LNCaP clone FGC (cell line): ENCODE measurements at places on chromosomes 5 and 9.

GRCh38 chr5:65647941-65648340 is 23.1 kb downstream of the SHLD3 start:
- DNase-seq: no peak

GRCh38 chr9:128457207-128457606 is 1.4 kb downstream of the ODF2 start:
- DNase-seq: no peak

DNA sequence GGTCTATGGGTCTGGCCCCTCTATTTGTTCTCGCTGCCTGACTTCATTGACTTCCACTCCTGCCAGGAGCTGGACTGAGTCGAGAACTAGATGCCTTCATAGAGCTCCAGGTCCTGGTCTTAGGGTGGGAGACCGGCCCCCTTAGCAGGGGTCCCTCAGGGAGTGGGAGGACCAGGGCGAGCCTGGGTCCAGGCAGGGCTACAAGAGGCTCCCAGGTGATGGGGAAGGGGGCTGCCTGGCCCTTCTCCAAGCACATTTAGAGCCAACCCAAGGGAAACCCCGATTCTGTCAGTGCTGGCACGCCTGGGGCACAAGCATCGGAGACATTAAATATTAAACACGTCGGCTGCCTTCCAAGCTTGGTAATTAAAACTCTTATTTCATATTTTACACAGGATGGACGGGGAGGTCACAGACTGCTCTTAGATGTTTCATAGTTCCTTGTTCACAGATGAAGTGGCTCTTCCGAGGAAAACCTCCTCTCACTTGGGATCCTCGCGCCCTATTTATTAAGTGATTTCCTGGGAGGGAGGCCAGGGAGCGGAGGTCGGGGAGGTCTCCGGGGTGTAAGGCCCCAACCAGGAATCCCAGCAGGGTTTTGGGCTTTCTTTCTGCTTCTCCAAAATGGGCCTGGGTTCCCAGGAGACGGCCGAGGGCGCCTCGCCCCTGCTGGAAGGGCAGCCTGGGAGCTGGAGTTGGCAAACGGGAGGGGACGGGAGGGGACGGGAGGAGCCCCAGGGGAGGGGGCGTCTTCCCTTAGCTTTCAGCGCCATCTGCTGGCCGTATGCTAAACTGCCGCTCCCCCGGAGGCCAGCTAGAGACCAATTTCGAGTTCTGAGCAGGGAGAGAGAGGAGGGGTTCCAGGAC is 23.4 kb upstream of the ZBTB43 start:
- DNase-seq: peak; percentile 56

- DNase-seq: no peak
Measured at GRCh38 chr5:125226825-125227224, 480.4 kb upstream of the ZNF608 start.

DNA sequence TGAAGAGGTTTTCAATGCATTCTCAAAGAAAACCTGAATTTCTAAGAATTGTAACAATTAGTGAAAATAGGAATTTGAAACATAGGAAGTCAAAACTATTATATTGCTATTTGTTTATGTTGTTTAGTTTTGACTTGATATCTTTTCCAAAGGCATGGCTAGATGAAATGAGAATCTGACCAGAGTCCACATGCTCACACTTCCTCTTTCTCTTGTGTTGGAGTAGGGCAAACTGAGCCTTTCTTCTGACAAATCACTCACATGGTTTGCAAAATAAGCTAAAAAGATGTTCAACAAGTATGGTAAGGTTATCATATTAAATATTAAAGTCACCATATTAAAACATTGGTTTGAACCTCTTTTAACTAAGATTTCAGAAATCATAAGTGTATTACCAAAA is 512.6 kb downstream of the ISL1 start:
- DNase-seq: no peak

- DNase-seq: no peak
Measured at GRCh38 chr5:130965360-130965759, 199.7 kb downstream of the HINT1 start.

- no peak for DNase-seq
Measured at GRCh38 chr5:89267788-89268187, 384.8 kb upstream of the MEF2C start.

- DNase-seq: no peak
Measured at GRCh38 chr5:133415506-133415905, 196.8 kb downstream of the FSTL4 start.

- DNase-seq: no peak
Measured at GRCh38 chr5:98514215-98514614, 259.2 kb upstream of the RGMB start.

GRCh38 chr5:14028938-14029584 is 84.6 kb upstream of the DNAH5 start:
- no peak for DNase-seq

DNA sequence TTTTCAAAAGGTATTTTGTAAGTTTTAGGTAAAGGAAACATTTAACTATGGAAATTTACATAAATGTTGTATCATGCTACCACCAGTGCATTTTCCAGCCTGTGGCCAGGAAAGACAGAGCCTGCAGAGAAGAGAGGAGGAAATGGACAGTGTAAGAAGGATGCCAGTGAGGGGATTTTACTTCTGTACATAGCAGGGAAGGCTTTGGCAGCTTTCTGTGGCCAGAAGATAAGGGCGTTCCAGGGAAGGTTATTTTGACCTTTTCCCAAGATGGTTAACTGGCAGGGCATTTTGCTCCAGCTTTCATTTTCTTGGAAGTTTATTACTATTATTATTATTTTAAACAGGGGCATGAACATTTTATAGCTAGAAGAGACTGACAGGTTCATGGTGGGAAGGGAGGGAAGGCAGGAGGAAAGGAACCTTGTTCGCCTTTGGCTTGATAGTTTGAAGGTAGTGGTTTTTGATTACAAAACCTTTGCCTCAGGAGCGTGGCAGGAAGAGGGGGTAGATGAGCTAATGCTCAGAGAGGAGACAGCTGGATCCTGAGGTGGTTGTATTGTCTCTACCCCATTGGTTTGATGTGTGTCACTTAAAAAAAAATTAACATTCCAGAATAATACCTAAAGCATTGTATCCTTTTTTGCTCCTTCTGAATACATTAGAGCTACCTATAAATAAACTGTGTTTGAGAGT is 4.1 kb downstream of the ISOC1 start:
- no peak for DNase-seq

DNA sequence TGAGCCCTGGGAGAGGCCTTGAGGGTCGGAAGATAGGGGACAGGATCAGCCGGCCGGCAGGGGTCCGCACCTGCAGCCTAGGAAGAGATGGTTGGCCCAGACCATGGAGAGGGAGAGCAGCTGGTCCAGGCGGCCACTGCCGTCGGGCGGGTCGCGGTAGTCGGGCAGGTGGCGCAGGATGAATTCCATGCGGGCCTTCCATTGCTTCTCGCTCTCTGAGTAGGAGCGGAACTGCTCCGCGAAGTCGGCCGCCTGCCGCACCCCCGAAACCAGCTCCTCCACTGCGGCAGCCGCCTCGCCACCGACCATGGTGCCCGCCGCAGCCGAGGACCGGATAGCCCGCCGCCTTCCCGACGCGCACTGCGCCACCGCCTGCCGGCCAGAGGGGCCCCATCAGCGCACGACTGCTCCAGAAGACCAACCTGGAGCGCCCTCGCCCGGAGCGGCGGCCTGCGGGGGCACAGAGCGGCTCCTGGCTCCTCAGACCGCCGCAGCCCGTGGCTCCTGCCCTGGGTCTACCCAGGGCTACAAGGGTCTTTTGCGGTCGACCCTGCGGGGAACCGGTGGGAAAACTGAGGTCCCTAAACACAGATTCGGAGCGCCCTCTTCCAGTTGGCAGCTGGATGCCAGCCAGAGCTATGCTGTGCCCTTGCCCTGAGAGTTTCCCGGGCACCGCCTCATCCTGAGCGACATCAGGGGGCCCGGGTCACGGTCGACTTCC is at the start of gene CDKN2AIPNL:
Gene CDKN2AIPNL (minus strand): TSS at position 336 of the 721 bp plus-strand sequence. CDS start 27 bp downstream, at position 309.
- peak; percentile 46 for DNase-seq

- no peak for DNase-seq
Measured at GRCh38 chr9:130138171-130138653, 34.0 kb upstream of the NCS1 start.

DNA sequence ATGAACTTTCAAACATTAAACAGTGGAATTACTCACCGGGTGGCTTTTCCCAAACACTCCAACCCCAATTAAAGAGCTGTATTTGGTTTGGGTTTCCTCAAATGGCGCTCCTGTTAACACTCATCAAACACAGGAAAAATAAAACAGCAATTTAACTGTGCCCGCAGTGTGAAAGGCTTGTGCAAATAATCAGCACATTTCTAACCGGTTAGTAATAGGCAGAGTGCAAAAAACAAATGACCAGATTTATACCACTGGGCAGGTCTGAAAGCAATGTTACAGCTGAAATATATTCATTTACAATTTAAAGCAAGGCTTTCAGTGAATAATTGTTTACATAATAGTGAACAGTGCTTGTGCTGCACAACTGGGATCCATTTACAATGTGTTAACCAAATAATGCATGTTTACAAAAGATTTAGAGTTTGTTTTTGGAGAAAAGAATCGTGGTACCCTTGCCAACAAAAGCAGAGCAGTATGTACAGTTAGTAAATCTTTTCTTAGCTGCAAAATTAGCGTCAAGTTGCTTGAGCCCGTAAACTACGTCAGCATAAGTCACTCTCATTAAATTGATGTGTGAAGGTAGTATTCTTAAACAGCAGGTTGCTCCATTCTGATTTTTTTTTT is 662.9 kb upstream of the ZNF608 start:
- DNase-seq: peak; percentile 72

DNA sequence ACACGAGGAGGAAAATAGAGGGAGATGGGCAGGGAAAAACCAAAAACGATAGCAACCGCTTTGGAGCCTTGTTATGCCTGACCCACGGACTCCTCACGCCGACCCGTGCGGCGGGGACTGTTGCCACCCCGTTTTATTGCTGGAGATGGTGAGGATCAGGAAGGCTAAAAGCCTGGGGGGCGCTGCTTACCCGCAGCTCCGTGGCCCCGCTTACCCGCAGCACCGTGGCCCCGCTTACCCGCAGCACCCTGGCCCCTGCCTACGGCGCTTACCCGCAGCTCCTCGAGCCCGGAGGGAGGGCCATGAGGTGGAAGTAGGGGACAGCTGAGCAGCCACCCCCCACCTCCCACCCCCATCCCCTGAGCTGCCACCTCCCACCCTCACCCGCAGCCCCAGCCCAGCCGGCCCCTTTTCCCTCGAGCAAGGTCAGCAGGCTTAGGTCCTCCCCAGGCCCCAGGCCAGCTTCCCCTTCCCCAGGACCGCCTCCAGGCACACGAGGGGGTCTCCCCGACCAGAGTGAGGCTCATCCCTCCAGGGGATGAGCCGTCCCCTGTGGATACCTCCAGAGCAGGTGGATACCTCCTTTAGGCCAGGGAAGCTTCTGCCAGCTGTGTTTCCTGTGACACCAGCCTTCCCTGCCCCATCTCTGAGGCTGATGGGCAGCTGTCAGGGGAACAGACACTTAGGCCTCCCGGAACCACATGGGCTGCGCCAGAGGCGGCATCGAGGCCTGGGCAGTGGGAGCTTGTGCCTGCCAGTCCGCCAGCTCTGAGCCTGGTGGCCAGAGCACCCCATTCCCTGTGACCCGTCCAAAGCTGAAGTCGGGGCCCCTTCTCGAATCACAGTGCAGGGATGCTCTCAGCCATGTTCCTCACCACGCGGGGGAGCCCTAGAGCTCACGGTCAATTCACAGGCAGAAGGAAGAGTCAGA is 92.3 kb downstream of the LMX1B start:
- no peak for DNase-seq

DNA sequence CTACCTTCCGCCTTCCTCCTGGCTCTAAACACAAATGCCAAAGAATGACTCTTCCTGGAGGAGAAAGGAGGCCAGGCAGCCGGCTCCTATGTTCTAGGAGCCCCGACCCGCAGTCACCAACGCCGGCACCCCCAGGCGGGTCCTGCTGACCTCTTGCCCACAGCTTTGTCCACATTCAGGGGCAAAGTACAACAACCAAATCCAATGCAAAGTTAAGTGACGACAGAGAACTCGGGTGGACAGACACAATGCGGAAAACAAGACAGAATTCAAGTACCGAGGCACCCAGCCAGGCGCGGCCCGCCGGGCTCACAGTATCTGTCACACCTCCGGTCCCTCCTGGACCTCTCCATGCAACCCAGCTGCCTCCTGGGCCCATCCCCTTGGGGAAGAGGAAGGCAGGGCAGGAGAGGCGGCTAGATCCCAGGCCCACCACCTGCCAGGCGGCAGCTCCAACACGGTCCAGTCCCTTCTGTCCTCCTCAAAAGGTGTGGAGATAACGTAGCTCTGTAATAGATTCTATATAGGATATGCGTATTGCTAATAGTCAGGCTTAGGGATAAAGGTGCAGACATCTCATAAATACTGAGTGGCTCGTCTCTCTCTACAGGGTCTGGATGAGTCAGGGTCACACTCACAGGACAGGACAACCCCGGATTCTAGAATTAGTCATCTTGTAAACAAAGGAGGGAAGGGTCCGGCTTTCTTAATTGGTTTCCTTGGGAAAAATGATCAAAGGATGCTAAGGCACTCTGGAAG is 46.9 kb upstream of the UBAC1 start:
- DNase-seq: no peak

GRCh38 chr5:79794347-79794746 is 104.7 kb downstream of the CMYA5 start:
- DNase-seq: no peak

DNA sequence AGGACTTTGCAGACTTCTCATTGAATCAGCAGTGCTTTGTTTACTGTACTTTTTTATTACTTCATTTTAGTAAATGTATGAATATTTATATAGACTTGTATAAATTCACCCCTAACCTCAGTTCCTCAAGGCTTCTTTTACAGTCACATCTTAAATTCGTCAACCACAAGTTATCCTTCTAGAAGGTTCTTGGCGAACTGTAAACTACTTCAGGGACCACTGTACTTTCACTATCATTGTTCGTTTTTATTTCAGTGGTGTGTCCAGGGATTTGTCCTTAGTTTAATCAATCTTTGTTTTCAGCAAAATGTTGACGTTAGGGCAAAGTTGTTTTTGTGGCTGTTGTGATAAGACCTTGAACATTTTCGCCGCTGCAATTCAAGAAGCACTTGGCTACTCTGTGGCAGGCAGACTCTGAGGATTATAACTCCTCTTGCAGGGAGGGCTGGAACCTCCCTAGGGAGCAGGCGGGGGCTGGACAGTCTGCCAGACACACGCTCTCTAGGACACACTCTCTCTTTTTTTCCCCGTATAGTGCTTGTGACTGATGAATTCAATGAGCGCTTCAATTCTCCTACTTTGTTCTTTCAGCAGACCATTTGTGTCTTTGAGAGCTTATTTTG is 252.8 kb downstream of the FBXL7 start:
- no peak for DNase-seq
